ENCODE measurements at places on chromosomes 11 and 22. TPM values are rescaled to one million over a fixed set of nuclear protein-coding genes. Genes with fewer than 3 reads are reported as not detected.

CDC45 gene
- total RNA-seq = not detected

OR8G5 gene
- total RNA-seq = not detected

C11orf52 gene
- 3.5 TPM for total RNA-seq

INPP5J gene
- not detected for total RNA-seq

LMO1 gene
- not detected for total RNA-seq

MUC2 gene
- not detected for total RNA-seq

RFPL3 gene
- not detected for total RNA-seq

FAM118A gene
- total RNA-seq = 60.1 TPM
